NCI-H2227 treated with DMSO at 0.1 percent for 48 hours (cell line): ENCODE measurements at places on chromosomes 2 and 18.

- no peak for DNase-seq
These were observed 74.5 kb downstream of the AP1S3 start for GRCh38 chr2:223762853-223763252.

- no peak for DNase-seq
These were observed 23.7 kb downstream of the FARP2 start for GRCh38 chr2:241379481-241380480.

GRCh38 chr2:16030206-16031057 lies 90.1 kb downstream of the MYCN start:
- no peak for DNase-seq

DNA sequence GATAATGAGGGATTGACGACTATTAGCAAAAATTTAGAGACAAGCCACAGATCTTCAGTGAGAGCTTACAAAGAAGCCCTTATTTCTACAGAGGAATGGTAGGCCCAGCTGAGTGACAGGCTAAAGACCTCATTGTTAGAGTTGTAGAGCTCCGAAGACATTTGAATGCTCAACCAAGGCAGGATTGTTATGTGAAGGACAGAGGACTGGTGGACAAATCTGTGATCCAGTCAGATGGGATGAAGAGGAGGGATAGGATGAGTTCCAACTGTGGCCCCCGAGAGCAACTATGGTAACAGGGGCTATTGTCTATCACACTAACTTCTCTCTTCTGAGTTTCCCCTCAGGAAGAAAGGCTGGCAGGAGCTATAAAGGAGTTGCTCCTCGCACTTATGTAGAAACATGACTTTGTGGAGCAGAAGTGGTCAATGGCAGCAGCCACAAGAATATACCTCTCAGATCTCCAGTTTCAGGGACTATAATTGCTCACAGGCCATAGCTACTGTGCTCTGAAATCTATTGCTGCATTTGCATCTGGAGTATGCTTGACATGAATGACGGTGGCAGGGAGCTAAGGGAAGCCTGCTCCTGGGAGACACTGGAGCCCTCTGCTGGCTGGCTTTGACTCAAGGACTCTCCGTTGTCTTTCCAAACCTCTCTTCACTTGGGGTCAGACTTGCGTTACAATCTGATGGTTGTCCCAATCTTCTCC lies 50.3 kb upstream of the GREB1L start:
- DNase-seq: peak; percentile 9

DNA sequence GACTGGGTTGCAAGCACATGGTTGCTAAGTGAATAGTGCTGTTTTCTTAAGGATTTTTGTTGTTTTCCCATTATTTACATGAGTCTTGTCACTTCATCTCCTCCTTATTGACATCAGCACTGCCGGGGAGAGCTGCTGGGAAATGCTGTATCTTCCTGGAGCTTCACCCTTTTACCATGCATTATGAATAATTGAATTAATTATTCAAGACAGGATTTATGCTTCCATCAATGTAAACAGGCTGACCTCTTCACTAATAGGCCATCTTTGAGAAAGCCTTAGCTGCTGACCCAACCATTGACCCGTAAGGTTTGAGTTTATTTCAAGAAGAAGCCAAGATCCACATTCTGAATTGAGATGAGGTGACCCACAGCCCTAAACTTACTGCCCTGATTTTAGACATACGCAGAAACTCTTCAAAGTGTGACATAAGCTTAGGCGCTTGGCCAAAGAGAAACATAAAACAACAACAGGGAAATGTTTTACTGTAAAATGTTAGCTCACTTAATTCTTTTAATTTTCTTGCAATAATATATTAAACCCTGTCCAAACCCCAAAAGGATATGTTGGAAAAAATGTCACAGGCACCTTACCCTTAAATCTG lies 365.5 kb upstream of the SYT4 start:
- DNase-seq: no peak
